Cerebellar nuclear complex (tissue), 1 donor: ENCODE measurements at places on chromosomes 12 and 14.

DNA sequence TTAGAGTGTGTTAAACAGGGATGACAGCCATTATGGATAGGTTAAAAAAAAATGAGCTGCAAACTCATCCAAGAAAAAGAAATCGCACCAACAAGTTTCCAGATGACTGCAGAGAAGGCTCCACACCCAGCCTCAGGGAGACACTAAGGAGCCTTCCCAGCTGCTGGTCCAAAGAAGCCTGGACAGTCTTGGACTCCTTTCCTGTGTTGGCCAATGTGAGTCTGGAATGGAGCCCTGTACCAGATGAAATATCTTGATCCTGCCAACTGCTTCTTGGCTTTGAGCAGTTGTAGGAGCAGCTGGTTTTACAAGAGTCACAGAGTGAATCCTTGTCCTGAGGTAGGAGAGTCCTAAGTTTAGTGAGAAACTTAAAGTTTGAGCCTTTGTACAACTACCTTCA lies 44.5 kb downstream of the SLC38A1 start:
- DNase-seq = no peak

- DNase-seq = no peak
Observed at GRCh38 chr12:40969796-40970195, 218.3 kb upstream of the PDZRN4 start.

DNA sequence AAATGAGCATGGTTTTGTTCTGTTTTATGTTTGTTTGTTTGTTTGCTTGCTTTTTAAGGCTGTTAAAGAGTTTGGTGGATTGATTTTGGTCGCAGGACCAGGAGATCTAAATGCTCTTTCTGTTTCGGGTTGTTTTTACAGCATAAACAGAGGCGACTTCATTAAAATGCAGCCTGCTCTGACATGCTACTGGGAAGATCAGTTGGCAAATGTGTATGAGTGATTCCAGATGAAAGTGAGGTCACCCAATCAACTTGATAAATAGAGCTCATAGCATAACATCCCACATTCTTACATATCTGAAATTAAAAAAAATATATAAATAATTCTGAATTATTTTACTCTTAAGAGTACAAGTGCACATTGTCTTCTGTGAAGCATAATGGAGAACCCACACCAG lies 947.7 kb downstream of the GALC start:
- DNase-seq = no peak

DNA sequence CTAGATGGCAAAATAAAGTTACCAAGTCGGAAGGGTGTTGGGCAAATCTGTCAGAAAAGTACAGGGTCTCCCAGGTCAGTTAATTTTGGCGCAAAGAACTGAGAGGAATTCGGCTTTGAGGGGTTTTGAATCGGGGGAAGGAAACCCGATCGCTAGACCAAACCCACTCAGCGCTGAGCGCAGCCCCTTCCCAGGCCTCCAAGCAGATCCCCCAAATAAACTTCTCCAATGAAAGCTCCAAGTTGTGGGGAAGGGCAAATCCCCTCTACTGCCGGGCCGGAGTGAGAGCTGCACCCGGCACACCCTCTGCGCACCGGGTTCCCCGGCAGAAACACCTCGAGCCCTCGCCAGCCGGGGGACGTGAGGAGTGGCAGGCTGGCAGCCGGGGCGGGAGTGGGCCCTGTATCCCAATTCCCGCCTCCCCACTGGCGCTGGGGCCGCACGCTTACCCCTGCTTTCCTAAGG lies 441 bp downstream of the E2F7 start:
- DNase-seq = no peak

DNA sequence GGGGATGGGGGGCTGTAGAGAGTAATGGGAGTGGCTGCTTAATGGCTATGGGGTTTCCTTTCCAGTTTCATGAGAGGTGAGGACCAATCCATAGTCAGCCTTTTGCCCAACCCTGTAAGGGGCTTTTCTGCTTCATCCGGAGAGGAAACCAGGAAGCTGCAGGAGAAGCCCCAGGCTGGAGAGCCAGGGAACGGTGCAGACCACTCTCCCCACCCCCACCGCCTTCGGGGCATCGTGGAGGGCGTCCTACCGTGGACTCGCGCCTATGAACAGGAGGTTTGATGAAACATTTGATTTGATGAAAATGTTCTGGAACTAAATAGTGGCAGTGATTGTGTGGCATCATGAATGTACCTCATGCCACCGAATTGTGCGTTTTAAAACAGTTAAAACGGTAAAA lies 204.3 kb upstream of the DIO3 start:
- DNase-seq = no peak

- peak; percentile 43 for DNase-seq
Observed at GRCh38 chr12:121697093-121697698, 15.4 kb upstream of the TMEM120B start.

DNA sequence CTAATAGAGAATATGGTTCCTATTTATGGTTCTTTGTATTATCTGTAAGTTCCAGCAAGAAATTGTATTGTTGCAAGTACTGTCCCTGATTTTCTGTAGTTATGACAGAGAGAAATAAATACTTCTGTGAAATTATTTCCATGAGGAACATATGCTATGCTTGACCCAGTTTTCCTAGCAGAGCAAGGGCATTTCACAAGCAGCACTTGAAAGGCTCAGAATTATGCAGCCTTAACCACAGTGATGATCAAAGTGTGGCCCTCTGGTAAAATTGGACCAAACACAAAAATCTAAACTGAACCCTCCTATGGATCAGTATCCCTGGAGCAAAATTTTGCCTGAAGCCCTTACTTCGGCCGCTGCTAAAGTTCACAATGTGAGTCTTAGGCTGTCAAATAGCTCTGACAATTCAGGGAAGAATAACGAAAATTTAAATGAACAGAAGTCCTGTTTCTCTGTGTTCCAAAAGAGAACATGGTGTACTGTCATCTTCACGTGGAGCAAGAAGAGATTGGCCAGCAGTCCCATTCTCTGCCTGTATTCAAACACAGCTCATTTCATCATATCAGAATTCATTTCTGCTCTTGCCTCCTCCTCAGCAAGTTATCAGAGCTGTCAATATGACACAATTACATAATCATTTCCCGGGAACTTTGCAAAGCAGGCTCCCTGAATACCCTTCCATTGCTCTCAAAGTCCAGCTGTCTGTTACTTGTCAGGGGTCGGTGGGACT lies 471.9 kb downstream of the RPS29 start:
- no peak for DNase-seq

GRCh38 chr12:101795786-101796185 lies 35.0 kb downstream of the GNPTAB start:
- DNase-seq = no peak

DNA sequence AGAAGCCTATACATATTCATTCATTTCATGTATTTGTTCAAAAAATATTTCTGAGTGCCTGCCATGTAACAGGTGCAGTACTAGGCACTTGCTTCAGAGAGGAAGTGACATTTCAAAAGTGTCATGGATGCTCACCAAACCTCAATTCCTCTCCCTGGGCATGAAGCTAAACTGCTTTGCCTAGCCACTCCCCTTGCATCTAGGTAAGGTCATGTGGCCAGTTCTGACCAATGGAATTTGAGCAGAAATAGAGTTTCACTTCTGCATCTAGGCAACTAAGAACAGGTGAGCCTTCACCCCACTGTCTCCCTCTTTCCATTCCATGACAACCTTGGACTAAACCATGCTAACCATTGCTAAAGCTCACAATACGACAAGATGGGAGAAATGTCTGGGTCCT lies 27.6 kb downstream of the TC2N start:
- no peak for DNase-seq

- no peak for DNase-seq
Observed at GRCh38 chr14:94037954-94038353, 11.8 kb downstream of the OTUB2 start.

- no peak for DNase-seq
Observed at GRCh38 chr14:22384167-22384549, 204.9 kb downstream of the DAD1 start.

DNA sequence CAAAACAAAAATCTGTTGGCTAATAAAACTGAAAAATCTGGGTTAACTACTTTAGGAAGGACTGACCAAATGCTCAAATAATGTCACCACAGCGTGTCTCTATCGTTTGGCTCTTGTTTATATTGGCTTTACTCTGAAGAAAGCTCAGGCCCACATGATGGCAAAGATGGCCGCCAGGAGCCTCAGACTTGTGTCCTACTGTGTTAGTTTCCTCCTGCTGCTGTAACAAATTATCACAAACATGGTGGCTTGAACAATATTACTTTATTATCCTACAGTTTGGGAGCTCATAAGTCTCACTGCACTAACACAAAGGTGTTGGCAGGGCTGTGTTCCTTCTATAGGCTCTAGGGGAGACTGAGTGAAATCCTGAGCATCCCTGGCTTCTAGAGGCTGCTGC lies 303.0 kb downstream of the DAD1 start:
- DNase-seq = no peak

DNA sequence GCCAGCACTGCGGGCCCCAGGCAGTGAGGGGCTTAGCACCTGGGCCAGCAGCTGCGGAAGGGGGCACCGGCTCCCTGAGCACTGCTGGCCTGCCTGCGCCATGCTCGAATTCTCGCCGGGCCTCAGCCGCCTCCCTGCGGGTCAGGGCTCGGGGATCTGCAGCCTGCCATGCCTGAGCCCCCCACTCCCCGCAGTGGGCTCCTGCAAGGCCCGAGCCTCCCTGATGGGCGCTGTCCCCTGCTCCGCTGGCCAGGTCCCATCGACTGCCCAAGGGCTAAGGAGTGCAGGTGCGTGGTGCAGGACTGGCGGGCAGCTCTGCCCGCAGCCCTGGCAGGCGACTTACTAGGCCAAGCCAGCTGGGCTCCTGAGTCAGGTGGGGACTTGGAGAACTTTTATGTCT lies 133.3 kb upstream of the LMNTD1 start:
- no peak for DNase-seq
